ENCODE measurements at places on chromosomes 7 and 10.
A peak's percentile ranks its signal among the peaks of the same experiment; 100 is the strongest.

DNA sequence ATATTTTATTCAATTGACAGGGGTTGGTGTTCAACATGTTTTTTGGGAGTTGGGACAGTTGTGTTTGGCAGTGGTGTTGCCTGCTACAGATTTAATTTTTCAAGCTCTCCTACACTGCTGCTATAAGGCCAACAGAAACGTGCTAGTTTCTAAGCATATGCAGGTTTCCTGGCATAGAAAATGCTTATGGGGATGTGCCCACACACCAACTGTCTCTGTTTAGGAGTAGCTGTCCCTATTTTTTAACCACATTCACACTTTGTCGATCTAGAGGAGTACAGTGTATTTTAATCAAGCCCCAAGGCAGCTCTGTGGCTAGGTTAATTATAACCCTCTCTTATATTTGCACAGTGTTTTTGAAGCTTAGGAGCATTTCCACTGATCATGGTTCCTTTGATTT is 28.6 kb downstream of the TMEM178B start:
- DNase-seq: no peak

GRCh38 chr10:64209561-64209960 is 688.4 kb downstream of the REEP3 start:
- no peak for DNase-seq

DNA sequence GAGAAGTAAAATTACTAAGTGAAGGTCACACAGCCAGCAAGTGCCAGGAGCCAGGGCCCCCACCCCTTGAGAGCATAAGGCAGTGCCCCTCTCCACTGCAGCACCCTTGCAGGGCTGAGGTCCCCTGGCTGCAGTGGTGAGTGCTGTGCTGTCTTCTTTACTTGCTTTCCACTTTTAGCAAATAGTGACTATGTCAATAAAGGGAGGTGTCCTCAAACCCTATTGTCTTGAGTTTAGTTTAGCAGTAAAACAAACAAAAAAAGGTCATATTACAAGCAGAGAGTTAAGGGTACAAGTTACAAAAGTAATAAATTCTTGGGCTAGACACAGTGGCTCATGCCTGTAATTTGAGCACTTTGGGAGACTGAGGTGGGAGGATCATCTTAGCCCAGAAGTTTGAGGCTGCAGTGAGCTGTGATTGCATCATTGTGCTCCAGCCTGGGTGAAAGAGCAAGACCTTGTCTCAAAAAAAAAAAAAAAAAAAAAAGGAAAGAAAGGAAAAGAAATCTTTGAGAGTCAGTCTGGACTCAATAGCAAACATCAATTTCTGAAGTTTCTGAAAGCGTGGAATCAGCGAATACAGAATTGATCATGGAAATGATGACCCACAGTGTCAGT is 39.0 kb upstream of the KIF5B start:
- no peak for DNase-seq

- DNase-seq: no peak
Observed at GRCh38 chr10:89209718-89210117, 2.6 kb upstream of the CH25H start.

DNA sequence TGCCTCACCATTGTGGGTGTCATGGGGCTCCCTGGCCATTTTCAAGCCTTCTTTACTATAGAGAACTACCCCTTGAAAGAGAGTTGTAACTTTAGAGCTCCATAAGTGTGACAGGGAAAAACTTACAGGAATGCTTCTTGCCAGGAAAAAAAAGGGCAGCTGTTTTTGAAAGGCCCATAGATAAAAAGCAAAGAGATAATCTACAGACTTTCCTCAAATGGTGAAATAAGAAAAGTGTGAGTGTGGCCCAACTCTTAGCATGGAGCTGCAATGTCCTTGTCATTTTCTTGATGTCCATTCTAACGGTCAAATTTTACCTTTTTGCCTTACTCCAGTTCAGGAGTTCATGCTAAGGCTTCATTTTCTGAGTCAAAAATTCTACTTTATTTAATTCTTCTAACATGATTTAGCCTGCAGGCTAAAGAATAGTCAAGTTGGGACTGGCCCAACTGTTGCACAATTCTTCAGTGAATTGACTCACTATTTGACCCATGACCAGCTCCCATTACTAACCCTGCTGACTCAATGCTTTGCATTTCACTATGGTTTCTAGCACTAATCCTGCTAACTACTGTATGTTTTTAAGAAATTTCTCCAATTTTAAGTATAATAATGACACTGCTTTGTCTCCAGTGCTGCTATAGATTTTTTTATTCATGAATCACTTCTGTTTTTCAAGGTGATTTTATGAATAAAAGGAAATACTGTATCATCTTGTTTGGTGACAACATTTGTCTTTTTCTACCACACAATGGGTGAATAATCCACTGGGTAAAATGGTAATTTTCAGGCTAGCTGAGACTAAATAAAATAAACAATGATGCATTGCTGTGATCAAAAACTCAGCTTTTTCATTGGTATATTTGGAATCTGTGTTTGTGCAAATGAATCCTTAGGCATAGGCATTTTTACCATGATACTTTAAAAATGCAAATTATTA is 41.4 kb upstream of the SGCE start:
- peak; percentile 1 for DNase-seq

- peak; percentile 55 for DNase-seq
Observed at GRCh38 chr7:36284456-36285090, 105.1 kb upstream of the ANLN start.

DNA sequence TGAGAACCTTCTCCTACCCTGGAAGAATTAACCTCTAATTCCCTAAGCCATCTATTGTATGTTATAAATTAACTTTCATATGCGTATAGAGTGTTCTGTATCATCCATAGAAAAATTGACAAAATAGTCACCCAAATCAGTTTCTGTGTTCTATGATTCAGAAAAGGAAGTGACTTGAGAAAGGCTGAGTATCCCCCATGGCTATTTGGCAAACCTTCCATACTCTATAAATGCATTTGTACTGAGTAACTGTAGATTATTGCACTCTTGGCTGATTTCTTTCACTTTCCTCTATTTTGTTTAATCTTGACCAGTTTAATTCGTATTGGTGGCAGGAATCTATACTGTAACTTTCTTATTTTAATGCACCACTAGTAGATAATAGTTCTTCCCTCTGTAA is 182.2 kb downstream of the HTR7 start:
- no peak for DNase-seq

DNA sequence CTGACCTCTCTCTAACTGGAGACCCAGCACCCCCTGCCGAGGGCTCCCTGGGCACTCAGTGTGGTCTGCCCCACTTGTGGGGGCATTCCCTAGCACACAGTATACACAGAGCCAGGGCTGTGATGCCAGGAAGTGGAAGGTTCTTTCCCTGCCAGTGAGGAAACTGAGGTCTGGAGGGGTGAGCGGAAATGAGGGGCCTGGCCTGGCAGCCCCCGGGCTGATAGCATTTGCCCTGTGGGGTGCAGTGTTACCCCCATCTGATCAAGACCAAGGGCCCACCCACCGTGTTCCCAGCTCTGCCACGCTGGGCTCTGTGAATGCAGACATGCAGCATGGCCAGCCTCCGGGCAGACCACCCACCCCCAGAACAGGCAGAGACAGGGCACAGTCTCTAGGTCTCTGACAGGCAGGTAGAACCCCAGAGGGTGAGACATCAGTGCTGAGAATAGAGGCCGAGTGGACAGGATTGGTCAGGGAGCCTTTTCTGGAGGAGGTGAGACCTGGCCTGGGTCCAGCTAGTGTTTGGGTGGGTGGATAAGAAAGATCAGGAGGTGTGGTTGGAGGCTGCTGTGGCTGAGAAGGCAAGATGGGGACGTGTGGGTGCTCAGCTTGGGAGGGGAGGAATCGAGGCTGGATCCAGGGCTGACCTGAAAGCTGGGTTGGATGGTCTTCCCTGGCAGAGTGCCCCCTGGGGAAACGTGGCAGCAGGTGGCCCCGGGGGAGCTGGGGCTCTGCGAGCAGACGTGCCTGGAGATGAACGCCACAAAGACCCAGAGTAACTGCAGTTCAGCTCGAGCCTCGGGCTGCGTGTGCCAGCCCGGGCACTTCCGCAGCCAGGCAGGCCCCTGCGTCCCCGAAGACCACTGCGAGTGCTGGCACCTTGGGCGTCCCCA is 10.8 kb upstream of the ZNF862 start:
- DNase-seq: no peak

DNA sequence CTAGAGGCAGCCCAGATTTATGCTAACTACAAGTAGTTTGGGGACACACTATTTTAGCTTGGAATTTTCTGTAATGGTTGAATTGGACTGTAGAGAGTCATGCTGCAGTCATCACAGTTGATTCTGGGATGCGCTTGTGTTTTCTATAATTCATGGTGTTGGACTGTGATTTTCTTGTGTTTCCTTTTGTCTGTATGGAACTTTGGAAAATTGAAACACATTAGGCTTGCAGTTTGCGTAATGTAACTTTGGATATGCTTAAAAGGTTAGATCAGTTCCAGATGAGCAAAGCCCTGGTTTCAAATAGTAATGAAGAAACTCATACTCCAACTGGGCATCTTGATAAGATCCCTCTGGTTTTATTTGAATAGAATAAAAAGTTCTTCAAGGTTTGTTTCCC is 502.2 kb downstream of the ARL4A start:
- DNase-seq: no peak

DNA sequence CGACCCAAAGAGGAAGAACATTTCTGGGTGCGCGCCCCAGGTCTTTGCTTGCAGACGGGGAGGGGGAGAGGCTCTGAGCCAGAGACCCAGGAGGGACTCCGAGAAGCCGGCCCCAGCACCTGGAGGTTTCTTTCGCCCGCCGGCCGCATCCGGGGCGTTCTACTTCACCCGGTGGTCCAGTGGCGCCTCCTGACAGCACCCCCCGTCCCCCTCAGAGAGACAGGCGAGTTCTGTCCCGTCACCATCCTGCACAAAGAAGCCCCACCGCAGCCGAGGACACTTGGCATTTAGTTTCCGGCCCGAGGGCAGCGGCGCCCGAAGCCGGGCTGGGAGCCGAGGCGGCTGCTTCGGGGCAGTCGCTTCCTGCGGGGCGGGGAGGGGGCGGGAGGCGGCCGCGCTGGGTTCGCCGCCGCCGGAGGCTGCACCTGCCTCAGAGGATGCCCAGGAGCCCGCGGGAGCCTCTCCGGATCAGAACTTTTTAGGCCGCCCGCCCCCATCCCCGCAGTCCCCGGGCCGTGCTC is at the start of gene TMEM178B:
Gene TMEM178B, plus strand, starts transcription at position 424 of the 521 bp plus-strand sequence.
- peak; percentile 8 for DNase-seq

GRCh38 chr7:106480616-106481031 is 180.3 kb downstream of the CCDC71L start:
- peak; percentile 59 for DNase-seq

DNA sequence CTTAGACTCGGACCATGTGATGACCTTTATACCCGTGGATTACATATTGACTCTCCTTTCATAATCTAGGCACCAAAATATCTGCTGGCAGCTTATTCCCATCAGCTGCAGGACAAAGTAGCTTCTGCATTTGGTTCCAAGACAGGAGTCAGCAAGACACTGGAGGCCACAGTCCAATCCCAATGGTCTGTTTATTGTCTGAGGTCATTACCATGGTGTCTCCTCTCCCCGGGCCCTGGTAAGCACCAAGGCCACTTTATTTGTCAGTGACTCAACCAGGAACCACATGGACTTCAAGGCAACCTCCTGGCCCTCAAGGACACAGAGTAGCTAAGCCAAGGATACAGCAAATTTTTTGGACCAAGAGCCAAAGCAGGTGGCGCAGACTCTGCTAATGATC is 36.1 kb downstream of the KCNMA1 start:
- DNase-seq: no peak

- DNase-seq: no peak
Observed at GRCh38 chr10:72013202-72013945, 49.2 kb downstream of the CHST3 start.

DNA sequence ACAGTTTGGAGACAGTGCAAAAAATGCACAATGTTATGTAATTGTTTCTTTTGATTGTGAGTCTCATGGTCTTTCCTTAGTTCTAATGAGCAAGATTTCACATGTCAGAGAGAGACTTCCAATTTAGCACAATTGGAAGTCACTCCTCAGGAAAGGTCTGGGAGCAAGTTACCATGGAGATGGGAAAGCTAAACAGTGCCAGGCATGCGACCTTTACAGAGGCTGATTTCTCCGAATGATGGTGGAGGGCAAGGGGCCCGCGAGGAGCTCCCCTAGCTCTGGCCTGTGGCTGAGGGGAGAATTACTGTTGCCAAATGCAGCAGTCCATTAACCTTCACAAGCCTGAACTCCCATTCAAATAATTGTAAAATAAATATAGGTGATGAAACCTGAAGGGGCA is 59.3 kb downstream of the CDCA7L start:
- no peak for DNase-seq

- DNase-seq: peak; percentile 78
Observed at GRCh38 chr10:95793401-95794045, 37.6 kb downstream of the ENTPD1 start.

DNA sequence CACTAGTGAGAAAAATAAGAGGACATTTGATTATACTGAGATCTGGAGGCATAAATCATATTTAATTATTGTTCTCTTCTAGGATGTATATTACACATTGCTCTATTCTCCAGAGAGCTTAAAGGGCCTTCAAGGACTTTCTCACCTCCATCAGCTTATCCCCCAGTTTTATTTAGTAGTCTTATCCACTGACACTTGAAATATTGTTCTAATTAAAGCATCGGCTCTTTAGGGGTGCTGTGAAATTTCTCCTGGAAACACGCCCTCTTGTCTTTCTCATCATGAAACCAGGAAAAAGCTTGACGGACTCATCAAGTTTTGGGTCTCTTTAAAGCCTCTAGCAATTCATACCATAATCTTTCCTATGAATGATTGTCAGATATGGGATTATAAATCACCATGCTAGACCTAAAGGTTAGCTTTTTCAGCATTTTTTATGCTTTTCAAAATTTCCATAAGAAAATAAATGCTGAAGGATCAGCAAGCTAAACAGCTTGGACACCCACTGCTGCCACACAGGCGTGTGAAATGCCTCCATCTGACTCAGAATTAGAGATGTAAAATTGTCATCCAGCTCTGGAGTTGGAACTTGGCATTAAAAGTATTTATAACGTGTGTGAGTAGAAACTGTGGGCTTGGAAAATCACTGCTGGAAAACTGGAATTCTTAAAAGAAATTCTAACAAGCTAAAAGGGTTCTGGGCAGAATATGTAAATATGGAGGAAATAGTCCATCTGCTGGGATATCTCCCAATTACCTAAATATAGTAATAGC is 216.3 kb downstream of the CHRM2 start:
- DNase-seq: no peak

DNA sequence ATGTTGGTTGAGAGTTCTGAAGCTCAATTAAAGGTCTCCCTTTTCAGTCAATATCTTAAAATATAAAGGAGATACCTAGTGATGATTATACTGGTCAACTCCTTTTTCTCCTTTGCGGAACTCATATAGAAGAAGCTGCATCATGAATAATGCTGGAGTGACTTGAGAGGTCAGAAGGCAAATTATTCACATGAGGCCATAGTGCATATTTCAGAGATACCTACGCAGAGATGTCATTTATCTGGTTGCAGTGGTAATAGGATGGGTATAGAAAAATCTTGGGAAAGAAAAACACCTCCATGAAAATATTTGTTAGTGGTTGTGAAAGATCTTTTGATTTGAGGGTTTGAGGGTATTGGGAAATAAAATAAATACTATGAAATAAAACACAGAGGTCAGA is 47.7 kb downstream of the NXPH1 start:
- no peak for DNase-seq

GRCh38 chr7:85525676-85526075 is 338.8 kb upstream of the SEMA3D start:
- DNase-seq: no peak
